ENCODE measurements at places on chromosomes 1 and 21.

DNA sequence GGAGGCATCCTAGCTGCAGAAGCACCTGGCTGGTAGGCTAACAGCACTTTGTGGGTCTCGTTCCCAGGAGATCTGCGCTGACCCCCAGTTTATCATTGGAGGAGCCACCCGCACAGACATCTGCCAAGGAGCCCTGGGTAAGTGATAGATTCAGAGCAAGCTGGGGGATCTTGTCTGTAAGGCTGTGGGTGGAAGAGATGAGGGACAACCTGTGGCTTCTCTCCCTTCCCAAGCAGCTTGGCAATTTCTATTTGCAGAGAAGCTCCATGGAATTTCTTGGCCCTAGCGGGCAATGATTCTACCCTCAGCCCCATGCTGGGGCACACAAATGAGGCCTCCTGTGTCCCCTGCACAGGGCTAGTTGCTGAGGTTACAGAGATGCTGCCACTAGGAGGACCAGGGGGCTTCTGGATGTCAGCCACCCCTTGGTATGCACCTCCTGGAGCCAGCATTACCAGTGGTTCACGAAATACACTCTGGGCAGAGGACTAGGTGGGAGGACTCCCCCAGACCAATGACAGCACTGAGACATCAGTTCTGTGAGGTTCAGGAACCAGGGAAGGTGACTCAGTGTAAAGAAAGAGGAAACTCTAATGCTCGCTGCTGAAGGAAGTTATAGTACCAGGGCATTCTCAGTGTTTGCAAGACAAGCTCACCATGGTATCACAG is 5.5 kb downstream of the CAPN2 start:
- no peak for DNase-seq

GRCh38 chr1:93399781-93400180 is 48.1 kb upstream of the FNBP1L start:
- no peak for DNase-seq

DNA sequence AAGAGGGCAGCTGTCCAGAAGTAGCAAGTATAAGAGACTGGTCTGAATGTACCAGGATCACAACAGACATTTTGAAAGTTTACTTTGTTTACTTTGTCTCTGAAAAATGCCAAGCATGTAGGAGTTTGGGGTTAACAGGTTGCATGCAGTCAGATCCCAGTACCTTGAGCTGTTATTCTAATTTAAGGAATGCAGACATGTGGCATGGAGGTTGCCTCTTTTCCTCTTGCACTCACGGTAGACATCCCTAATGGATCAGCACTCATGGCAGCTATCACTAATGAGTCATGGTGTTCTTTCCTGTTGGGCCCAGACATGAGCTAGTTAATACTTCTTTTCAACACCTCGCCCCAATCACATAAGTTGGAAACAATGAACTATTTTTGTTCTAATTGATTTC is 67.3 kb downstream of the GADD45A start:
- DNase-seq = no peak

DNA sequence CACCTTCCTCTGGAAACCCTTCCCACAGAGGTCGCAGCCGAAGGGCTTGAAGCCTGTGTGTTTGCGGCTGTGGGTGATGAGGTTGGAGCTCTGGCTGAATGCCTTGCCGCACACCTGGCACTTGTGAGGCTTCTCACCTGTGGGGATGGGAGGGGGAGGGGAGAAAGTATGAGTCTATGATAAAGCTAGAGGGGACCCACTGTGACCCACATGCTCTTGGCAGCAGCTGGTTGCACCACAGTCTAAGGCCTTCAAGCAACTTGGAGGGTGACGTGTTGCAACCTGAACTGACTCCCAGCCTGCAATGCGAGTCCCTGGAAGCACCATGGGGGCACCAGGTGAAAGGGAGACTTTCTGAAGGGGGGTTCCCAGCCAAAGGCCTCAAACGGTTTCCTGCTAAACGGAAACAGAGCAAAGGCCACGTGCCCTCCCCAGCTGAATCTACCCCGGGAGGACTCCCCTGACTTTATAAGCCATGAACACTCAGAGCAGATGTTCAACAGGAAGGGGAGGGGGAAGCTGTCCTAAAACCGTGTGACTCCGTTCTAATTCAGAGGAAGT is 10.6 kb downstream of the GFI1 start:
- DNase-seq = no peak

- DNase-seq = no peak
These were observed 3.1 kb downstream of the CD52 start for GRCh38 chr1:26320896-26321295.

DNA sequence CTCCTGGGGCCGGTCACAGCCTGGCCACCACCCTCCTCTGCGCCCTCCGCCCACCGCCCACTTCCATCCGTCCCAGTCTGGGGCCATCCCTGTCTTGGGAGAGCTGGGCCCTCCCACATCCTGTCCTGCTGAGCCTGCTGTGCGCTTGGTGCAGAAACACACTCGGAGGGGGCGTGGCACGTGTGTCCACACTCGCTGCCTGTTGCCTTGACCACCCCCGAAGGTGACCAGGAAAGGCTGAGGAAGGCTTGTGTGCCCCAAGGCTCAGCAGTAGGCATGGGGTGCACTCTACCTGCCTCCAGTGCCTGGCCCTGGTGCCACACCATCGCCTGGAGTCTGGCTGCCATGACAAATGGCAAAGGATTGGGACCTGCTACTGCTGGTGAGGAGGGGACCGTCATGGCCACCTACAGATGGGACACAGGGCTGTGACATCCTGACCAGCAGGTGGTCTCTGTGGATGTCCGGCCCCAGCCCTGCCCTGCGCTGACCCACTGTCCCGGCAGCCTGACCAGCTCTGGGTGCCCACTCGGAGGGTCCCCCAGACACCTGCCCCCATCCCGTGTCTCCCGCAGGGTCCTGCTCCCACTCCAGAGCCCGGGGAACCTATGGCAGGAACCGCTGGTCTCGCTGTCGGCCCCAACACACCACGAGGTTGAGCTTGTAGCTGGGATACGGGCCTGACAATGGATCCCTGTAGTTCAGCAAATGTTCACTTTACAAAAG is 23.2 kb upstream of the PTTG1IP start:
- no peak for DNase-seq

DNA sequence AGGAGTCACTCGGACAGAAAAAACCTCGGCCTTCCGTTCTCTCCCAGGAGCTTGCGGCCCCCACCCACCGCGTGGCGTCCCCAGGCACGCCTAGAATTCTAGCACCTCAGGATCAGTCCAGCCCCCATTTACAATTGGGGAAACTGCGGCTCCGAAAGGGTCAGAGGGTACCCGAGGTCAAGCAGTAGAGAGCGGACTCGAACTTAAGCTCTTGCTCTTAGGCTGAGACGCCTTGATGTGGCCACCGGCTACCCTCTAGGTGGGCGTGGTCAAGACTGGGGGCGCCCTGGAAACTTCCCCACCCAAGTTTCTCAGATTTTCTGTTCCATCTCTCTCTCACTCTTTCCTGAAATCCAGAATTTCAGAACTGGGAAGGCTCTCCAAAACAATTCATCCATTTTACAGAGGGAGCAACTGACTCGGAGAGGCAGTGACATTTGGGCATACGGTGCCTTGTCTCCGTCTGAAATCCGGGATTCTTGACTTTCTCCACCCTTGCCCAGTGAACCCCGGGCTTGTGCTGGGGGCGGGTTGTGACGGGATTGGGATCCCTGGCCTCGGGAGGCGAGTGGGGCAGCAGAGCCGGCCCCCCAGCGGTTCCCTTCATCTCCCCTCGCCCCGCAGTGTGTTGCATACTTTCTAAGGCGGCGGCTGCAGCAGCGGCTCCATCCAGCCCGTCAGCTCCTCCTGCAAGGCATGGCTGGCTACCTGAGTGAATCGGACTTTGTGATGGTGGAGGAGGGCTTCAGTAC is 777 bp downstream of the AZIN2 start:
- no peak for DNase-seq

- DNase-seq = no peak
These were observed 144.0 kb downstream of the PGBD5 start for GRCh38 chr1:230282157-230282556.

DNA sequence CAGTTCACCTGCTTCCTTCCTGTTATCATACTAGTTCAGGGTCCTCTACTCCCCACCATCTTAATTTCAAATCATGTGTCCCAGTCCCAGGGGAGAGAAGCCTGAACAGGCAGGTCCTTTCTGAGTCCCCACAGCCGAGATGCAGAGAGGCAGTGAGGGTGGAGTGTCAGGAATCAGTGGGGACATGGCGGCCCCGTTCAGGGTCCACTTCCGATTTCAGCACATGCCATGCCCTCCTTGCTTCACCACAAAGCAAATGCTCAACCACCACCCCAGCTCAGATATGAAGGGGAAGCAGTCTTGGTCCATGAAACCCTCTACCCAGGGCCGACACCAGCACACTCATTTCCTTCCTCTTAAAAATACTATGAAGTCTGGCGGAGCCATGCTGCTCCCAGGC is 5.2 kb upstream of the SEMA4A start:
- DNase-seq = no peak

GRCh38 chr1:79859212-79859948 is 852.9 kb upstream of the ADGRL4 start:
- no peak for DNase-seq
